ENCODE measurements at places on chromosomes 3 and 15.

GRCh38 chr3:196932600-196932999 is 9.7 kb downstream of the NCBP2 start:
- no peak for DNase-seq

DNA sequence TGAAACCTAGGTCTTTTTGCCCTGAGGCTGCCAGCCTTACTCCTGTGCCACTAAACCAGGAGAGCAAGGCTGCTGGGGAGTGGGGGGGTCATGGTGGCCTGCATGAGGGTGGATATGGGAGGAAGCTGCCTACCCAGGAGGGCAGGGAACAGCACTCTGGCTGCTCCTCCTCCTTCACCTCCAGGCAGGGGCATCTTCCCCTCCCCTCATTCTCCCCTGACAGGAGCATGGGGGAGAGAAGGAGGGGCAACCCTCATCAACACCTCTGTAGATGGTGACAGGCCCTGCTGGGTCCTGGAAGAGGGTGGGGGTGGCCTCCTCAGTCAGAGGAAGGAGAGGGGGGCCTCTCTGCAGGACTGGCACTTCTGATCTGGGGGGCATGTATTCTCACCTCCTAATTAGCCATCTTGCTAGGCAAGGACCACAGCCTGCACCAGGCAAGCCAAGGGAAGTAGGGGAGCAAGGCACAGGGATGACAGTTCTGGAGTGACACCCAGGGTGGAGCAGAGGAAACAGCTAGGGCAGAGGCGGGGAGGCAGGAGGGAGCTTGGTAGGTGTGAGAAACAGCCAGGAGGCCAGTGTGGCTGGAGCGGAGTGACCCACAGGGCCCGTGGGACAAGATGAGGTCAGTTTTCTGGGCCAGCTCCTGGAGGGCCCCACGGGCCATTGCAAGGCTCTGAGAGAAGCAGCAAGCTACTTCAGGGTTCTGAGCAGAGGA is 4.9 kb downstream of the CCDC33 start:
- DNase-seq = no peak

GRCh38 chr15:101657968-101658784 is 6.0 kb upstream of the TM2D3 start:
- no peak for DNase-seq

DNA sequence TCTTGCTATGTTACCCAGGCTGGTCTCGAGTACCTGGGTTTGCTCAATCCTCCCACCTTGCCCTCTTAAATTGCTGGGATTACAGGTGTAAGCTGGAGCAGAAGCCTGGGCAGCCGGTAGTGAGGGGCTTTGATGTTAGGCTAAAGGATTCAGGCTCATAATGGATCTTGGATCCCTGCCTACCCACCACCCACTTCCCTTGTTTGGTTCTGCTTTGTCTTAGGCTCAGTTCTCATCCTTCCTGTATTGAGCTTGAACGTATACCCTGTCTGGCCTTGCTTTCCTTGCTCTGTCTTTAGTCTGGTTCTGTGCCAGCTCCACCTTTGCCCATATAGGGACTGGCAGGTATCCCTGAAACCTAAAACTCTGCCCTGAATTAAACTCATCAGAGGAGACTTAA is 1.7 kb downstream of the PPCDC start:
- DNase-seq = no peak

DNA sequence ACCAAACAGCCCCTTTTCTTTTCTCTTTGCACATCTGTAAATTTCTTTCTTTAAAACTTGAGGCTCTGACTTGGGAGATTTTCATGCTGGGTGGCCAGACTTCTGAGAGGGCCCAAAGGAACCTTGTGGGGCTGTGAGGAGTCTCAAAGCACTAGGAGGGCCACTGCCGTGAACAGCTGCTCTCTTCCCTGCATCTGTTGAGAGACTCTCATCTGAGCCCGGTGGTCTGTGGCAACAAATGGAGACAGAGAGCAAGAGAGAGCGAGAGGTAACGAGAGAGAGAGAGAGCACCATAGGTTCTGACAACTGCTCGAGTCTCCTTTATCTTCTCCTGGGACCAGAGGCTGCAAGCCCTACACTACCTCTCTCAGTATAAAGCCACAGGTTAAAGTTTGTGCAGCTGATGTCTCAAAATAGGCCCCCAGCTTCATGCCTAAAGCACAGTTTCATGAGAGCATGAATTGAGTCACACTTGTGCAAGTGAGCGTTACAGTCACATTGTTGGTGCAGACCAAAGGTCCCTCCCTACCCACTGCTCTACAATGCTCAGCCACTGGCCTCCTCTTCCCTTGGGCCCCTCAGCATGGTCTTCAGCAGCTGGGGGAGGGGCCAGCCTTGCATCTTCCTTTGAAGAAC is 60.7 kb downstream of the ZNF621 start:
- no peak for DNase-seq

DNA sequence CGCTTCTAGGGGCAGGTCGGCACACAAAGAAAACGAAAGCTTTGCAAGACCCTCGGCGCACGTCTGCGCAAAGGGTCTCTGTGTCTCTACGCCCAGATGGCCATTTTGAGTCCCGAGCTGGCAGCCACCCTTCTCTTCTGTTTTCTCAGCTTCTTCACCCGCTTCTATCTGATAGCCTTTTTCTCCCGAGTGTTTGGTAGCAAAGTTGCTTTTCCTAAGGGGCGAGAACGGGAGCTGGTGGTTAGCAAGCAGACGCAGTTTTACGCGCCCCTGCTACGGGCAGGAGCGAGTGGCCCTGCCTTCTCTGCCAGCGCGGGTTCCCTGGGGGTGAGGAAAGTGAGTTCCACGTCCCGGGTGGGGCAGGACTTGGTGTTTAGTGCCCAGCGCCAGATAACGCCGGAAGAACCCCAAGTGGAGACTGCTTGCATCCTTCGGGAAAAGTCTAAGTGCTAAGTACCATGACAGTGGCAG is 2.9 kb upstream of the MKRN2 start:
- no peak for DNase-seq

DNA sequence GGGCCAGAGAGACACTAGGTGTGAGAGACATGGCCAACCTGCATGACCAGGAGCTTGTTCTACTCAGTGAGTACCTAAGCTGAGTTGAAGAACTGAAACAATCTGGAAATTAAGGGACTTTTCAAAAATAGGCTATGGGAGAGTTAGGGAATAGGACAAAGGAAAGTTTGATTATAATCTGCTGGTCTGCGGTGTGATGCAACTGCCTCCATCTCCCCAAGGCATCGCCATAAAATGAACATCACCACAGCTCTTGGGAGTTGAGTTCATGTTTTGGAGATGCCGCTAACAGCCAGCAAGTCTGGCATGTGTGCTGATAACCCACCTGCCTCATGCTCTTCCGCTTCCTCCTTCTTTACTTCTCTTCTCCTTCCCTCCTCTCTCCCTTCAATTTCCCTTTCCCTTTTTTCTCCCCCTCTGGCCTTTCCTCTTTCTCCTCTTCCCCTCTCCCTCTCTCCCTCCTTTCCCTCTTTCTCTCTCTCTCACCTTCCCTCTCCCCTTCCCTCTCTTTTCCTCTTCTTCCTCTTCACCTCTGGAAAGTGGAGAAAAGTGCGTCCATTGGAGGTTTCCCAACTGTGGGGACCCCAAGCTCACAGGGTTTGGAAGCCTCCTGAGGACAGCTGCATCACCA is 39.1 kb upstream of the GLCE start:
- DNase-seq = no peak

GRCh38 chr15:69979262-69979661 is 118.5 kb downstream of the TLE3 start:
- DNase-seq = no peak

- DNase-seq = no peak
Measured at GRCh38 chr3:72158639-72159326, 373.8 kb upstream of the PROK2 start.

DNA sequence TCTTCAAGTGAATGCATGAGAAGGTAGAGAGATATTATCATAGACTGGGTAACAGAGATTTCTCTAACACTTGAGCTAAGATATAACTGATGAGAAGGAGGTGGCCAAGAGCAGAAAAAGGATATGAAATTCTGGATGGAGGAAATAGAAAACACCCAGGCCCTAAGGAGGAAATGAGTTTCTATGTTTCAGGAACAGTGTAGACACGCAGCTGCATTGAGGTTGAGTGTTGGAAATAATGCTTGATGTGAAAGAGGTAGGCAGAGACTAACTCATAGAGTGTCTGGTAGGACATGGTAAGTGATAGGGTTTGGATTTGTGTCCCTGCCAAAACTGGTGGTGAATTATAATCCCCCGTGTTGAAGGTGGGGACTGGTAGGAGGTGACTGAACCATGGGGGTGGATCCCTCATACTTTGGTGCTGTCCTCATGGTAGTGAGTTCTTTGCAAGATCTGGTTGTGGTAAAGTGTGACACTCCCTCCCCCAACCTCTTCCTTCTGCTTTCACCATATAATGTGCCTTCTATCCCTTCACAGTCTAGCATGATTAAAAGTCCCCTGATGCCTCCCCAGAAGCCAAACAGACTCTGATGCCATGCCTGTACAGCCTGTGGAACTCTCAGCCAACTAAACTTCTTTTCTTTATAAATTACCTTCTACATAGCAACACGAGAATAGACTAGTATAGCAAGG is 787.3 kb downstream of the EDEM1 start:
- no peak for DNase-seq

DNA sequence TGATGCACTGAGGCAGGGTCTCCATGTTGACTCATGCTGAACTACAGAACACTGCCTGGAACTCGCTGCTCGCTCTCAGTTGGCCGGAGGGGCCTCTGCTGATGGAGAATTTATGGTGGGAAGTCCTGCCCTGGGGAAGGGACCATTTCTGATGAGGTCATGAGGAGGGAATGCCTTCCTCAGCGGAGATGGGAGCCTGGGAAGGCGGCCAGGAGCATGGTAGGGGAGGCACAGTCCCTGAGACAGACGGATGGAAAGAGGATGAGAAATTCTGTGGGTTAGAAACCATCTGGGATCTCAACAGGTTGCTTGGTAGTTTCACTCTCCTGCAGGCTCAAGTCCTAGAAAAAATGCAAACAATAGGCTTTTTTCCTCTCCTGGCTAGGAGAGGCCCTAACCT is 56.8 kb upstream of the TPM1 start:
- DNase-seq = no peak

- DNase-seq = no peak
Measured at GRCh38 chr3:112656043-112656442, 15.1 kb upstream of the CCDC80 start.

DNA sequence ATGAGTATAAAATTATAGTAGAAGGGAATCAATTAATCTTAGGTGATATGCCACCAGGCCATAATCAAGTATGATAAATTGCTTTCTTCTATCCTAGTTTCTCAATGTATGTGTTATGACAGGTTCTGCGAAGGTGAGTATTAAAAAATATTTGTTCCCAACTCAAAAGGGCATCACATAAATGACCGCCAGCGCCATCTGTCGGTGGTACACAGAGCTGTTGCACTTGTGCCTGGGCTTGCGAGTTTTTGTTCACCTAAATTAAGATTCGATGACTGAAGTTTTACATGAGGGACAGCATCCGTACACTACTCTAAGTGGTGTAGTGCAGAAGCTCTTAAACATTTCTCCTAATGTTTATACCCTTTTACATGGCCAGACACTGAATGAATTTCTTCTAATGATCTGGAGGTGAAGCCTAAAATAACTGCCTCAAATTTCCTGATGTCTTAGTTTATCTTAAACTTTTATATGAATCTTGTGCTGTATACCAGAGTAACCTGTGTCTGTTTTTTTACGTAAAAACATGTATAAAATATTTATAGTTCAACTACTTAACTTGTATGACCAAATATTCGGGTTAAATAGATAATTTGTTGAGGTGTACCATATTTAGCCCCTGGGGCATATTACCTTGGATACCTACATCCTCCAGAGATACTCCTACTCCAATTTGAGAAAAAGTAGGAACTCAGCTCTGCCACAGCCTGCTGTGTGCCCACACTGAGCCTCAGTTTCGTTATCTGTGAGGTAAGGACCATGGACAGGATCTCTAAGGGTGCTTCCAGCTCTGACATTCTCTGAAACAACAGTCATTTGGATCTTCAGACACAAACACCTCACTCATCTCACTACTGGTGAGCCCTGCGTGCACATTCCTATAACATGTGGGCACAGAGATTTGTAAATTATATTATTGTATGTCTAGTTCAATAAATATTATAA is 365.6 kb downstream of the MAGI1 start:
- no peak for DNase-seq

DNA sequence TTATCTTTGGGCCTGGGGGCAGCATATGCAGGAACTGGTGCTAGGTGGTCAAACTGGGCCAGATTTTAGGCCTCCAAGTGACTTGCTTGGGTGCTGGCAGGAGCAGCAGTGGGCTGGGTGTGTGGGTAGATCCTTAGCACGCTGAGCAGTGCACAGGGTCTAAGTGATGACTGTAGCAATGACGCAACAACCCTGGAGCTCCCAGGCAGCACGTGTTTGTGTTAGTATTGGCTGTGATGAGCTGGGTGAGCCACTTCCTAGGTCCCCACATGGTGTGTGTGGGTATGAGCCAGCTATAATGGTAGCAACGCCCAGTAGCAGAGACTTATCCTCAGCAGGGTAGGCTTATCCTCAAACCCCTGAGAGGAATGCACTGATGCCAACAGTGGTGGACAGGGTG is 570.6 kb upstream of the ROBO1 start:
- no peak for DNase-seq

- DNase-seq = no peak
Measured at GRCh38 chr15:33584797-33585196, 274.0 kb downstream of the RYR3 start.

GRCh38 chr3:11392014-11392859 is 120.0 kb downstream of the ATG7 start:
- DNase-seq = no peak

DNA sequence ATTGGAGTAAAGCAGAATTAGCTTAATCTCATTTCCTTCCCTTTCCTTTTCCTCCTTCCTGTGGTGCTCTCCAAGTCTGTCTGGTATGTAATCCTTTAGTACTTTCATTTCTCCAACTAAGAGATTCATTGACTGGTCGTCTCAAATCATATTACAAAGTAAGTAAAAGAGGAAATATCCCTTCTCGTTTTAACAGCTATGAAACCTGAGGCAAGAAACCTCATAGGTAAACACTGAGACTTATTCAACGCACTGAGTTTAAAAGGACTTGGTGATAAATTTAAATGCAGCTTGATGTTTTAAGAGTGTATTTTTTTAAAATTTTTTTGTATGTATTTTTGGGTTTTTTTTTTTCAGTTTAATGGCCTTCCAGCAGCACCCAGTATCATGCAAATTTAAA is 117.2 kb upstream of the LRRC3B start:
- no peak for DNase-seq

DNA sequence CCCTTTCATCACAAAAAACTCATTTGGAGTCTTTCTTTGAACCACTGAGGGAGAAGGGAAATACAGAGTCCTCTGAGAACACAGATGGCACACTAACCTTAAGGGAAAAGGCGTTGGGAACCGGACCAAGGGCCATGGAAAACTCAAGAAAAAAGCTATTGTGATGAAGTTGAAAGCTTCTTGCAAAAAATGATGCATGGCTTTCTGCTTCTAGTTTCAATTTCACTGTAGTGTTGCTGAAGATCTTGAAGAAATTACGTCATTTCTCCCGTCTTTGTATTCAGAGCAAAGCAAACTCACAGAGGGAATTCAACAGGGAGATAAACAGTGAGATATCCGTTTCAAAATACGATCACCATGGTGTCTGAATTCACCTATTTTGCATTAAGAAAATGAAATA is 642.3 kb upstream of the ADAMTS9 start:
- no peak for DNase-seq
